Calu3 (cell line): ENCODE measurements at places on chromosomes 11 and 22. TPM values are rescaled to one million over a fixed set of nuclear protein-coding genes. Genes with fewer than 3 reads are reported as not detected.

Gene CXCR5
- not detected in 2 replicates for total RNA-seq

Gene KDM4D
- total RNA-seq = 0.68 and 1.2 TPM in 2 replicates

DNA sequence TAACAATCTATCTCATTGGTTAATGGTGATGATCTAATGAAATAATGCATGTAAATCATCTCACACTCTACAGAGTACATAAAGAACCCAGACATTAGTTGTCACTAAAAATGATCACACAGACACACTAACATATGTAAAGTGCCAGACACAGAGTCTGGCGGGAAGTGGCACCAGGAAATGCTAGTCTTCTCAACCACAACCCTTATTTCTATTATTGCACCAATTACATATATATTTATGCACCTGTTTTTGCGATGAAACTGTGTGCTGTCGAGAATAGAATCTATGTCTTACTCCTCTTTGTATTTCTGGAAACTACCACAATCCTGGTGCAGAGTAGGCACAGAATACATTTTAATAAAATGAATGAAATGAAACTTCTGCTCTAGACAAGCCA, 25.9 kb upstream of the POU2AF3 start:
- no peak for DNase-seq

Gene LIMK2
- 59.9 and 60.7 TPM in 2 replicates for total RNA-seq

- no peak for DNase-seq
Observed at GRCh38 chr11:83425137-83425466, 138.9 kb upstream of the CCDC90B start.

Gene GLYATL2
- 0.91 and 1.3 TPM in 2 replicates for total RNA-seq

DNA sequence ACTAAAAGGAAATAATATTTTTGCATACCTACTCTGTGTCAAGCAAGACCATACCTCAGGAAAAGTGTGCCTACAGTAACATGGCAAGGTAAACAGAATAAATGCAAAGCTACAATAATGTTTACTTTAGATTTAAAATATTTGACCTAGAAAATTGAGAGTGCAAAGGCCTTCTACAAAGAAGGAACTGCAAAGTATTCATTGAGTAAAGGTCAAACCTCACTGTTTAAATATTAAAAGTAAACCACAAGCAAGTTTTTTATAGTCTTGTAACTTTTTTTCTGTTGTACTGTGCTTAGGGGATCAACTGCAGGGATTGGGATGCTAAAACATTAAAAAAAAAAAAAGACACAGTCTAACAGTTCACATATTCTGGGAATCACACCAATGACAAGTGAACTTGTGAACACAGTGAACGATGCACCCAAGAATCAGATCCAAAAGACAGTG, 48.8 kb downstream of the CWF19L2 start:
- no peak for DNase-seq

Gene PANX3
- total RNA-seq = not detected in 2 replicates
